ENCODE measurements at places on chromosomes 13 and 19. TPM values are rescaled to one million over a fixed set of nuclear protein-coding genes. Genes with fewer than 3 reads are reported as not detected.

DNA sequence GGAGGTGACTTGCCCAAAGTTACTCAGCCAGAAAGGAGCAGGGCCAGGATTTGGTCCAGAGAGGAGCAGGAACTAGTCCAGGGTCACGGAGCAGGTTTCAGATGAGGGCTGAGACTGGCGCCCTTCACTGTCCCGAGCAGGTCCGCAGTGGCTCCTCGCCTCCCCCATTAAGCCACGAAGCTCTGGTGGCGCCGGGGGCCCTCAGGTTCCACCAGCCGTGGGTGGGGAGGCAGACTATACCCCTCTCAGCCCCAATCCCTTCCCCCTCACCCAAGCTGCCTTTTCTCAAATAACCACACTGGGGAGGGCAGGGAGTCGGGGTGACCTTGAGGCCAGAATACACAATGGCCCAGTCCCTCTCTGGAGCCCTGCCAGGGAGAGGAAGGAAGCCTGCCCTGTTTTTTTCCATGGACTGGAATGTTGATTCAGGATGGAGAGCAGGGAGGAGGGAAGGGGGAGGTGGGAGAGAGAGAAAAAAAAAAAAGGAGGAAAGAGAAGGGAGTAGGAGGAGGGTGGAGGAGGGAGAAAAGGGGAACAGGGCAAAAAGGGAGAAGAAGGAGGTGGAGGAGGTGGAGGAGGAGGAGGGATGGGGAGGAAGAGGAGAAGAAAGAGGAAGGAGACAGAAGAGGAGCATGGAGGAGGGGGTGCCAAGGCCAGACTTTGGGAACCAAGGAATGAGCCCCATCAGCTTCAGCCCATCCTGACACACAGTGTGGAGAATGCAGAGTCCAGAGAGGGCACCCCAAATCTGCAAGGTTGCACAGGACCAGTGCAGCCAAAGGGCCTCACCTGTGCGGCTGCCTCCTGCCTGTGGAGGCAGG is 19.7 kb downstream of the CEACAM16 start:
- H3K27ac ChIP-seq: peak overlapping the region; percentile 79
- H3K36me3 ChIP-seq: no peaks in the 10 kb centered on the region
- no peak overlapping the region for H3K4me3 ChIP-seq
- peak; percentile 83 for DNase-seq
- H3K27me3 ChIP-seq: no peaks in the 10 kb centered on the region
- H3K4me1 ChIP-seq: no peaks in the 10 kb centered on the region

GRCh38 chr19:46717716-46718143 is 816 bp upstream of the PRKD2 start:
- peak overlapping the region; percentile 71 for H3K4me3 ChIP-seq
- peak; percentile 64 for DNase-seq
- no peaks in the 10 kb centered on the region for H3K27me3 ChIP-seq
- peaks cover 30% of the 10 kb centered on the region for H3K36me3 ChIP-seq

GRCh38 chr13:93577105-93577504 is 350.5 kb downstream of the GPC6 start:
- no peak overlapping the region for H3K4me3 ChIP-seq
- H3K4me1 ChIP-seq: no peaks in the 10 kb centered on the region
- no peaks in the 10 kb centered on the region for H3K36me3 ChIP-seq

TLE6 gene
- 0.99 TPM for total RNA-seq

ICAM1 gene
- 14.1 TPM for total RNA-seq

IGFL1 gene
- total RNA-seq: not detected

TTC9B gene
- 1.1 TPM for total RNA-seq

All from sigmoid colon (tissue), 7 donors.